Germinal center (tissue), 1 donor: ENCODE measurements at places on chromosomes 12 and 14.
A peak's percentile ranks its signal among the peaks of the same experiment; 100 is the strongest.

DNA sequence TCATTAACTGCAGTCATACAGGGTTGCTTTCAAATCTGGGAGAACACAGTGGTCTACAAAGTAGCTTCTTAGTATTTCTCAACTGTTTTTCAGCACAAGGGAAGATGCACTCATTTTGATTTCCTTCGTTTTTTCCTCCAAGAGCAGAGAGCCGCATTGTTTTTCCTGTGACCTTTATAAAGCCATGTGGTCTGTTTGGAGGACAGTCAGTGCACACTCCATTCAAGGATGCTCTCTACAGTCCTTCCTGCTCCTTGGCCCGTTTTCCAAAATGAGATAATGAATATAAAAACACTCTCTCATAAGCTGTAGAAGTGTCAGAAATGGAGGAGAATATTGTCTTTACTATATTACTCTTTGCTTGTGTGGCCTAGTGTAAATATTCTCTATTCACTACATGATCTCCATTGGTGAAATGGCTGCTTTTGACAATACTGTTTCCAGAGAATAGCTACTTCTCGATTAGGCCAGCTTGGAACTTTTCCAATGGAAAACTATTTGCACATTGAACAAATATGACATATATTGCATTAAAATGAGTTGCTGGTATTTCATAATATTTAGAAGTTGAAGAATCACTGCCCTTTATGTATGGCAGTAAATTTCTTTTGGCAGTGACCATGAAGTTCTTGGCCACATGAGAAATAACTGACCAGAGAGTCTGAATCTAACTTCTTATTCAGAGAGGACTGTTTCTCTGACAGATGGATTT, 393.1 kb upstream of the RGS6 start:
- DNase-seq: no peak

- no peak for DNase-seq
These were observed 2.5 kb downstream of the TMEM253 start for GRCh38 chr14:21103411-21103709.

GRCh38 chr12:78712834-78713481, 151.6 kb upstream of the SYT1 start:
- DNase-seq: no peak

DNA sequence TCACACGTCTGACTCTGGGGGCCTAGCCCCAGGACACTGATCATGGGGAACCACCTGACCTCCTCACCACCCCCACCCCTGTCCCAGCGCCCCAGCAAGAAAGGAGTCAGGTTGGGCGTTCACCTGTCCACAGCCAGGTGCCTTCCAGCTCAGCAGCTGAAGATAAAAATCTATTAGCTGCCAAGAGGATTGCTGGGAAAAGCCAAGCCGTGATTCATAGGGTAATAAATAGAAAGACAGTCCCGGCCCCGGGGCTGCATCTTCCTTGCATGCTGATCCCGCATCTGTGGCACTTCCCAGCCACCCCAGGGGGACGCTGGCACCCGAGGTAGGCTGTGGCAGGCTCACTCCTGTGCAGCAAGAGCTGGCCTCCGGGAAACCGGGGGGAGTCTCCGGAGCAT, 70.2 kb upstream of the NCOR2 start:
- no peak for DNase-seq

- no peak for DNase-seq
These were observed 53.8 kb downstream of the PLEKHG3 start for GRCh38 chr14:64758025-64758521.

- no peak for DNase-seq
These were observed 51.0 kb downstream of the UNC79 start for GRCh38 chr14:93481758-93482157.

DNA sequence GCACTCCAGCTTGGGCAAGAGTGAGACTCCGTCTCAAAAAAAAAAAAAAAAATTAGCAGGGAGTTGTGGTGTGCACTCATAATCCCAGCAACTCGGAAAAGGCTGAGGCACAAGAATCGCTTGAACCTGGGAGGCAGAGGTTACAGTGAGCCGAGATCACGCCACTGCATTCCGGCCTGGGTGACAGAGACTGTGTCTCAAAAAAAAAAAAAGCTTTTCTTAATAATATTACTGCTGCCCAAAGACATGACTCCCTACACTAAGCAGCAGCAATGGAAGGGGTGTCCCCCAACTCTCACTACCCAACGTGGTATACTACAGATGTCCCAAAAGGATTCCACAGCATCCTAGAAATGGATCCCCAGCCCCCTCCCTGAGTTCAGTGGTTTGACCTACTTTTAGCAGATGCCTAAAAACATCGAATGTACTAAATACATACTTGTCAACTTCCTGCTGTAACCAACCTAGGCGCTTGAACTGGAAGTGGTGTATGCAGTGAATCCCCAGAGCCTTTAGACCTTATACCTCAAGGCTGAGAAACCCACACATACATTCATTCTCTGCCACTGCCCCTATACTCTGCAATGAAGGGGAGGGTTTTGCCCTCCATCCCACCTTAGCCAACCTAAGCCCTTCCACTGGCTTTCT, 8.5 kb upstream of the FKBP11 start:
- no peak for DNase-seq

DNA sequence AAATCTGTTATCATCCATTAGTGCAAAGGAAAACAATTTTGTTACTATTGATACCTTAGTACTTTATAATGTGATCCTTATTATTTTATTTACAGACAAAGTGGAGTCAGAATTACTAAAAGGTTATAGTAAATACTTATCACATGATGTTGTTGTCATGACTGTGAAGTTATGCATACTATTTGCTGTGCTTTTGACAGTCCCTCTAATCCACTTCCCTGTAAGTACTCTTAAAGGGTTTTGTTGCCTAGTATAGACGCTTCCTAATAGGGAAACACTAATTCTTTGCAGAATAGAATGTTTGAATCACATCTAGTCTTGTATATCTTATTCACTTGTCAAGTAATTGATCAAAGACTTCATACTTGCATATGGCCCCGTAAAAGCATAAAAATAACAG, 69.4 kb downstream of the SLC38A6 start:
- DNase-seq: no peak

DNA sequence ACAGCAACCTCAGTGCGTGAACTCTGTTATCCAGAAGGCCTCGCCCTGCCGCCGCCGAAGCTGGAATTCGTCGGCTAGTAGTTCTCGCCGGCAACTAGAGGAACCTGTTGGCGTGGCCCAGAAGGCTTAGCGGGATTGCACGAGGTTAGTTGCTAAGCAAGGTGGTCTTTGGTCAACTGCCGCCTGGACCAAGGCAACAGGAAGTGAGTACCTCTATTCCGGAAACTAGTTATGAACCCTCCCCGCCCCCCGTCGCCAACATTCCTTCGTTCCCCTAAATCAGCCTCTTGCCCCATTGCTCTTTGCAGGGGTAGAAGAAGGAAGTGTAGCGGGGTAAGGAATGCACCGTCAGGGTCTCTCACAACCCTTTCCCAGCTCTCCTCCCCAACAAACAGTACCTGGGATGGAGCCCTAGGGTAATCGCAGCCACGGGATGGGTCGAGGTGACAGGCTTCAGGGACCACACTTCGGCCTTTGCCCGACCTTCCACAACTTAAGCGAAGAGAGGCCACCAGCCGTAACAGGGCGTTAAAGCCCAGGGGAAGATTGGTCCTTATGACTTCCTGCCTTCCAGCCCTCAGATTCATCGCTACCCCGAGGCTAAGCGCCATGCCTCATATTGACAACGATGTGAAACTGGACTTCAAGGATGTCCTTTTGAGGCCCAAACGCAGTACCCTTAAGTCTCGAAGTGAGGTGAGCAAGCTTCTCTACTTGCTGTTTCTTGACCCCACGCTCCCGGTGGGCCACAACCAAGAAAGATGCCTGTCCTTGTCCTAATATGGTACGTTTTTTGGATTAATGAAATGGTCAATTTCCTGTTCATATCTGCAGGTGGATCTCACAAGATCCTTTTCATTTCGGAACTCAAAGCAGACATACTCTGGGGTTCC, at the start of gene GMPR2:
TSS of gene GMPR2 (plus strand) at position 285 of the 893 bp plus-strand sequence. CDS start at position 610, 325 bp downstream.
- peak; percentile 63 for DNase-seq

DNA sequence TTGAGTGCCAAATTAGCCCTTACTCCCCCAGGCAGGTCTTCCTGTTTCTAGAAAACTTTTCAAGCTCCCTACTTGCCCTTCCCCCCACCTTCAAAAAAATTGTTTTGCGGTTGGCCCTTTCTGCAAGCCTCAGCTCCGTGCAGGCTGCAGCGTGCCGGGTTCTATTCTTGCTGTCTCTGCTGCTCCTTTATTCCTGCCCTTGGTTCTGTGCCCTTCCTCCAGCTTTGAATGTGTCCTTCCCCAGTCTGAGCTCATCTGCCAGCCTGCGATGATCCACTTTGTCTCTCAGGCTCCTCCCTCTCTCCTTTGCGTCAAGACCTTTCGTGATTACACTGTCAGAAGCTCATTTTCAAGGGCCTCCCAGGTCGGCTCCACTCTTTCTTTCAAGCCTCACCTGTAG, 98.6 kb downstream of the IRF2BPL start:
- no peak for DNase-seq

DNA sequence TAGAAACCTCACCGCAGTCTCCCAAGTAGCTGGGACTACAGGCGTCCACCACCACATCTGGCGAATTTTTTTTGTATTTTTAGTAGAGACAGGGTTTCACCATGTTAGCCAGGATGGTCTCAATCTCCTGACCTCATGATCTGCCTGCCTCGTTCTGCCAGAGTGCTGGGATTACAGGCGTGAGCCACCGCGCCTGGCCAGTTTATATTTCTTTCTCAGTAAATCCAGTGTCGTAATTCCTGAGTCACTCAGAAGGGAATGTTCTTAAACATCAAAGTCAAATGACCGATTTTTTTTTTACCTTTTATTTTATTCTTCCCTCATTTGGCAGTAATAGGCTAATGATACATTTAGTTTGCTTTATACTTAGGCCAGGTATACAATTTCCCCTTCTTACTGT, 80.5 kb downstream of the FBXO33 start:
- DNase-seq: no peak

- DNase-seq: no peak
These were observed 9.4 kb downstream of the AHNAK2 start for GRCh38 chr14:104968541-104969401.

DNA sequence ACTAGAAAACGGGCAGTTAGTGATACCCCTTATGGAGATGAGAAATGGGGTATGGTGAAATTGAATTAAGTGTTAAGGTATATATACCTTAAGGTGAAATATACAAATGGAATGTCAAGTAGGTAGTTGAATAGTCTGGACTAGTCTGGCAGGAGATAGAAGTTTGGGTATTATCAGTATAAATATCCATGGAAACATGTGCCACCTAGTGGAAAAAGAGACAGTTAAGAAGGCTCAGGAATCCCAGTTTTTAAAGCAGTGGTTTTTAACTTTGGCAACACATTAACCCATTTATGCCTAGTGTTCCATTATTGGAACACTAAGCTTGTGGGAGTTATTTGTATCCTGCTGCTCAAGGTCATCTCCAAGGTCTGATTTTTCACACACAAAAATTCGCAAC, 38.6 kb upstream of the TPH2 start:
- no peak for DNase-seq

DNA sequence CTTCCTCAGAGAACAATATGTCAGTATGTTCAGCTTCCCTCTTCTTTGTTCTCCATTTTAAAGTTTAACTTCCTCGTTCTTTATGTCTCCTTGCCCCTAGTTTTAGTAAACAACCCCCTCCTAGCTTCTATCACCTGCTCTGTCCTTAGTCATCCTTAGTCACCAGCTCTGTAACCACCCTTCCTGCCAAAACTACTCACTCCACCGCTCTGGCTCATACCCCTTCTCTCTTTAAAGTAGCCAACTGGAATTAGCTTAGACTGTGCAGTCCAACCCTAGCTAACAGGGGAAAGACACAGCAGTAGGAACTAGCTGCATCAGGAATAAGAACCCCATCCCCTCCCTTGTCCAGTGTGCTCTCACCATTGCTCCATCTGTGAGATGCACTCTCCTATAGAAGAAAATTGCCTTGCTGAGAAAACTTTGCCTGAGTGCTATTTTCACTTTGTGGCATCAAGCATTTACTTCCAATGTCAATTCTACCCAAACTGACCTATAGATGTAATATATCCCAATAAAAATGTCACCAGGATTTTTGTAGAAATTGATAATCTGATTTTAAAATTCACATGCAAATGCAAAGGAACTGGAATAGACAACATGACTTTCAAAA, 603.2 kb downstream of the C12orf50 start:
- DNase-seq: no peak

DNA sequence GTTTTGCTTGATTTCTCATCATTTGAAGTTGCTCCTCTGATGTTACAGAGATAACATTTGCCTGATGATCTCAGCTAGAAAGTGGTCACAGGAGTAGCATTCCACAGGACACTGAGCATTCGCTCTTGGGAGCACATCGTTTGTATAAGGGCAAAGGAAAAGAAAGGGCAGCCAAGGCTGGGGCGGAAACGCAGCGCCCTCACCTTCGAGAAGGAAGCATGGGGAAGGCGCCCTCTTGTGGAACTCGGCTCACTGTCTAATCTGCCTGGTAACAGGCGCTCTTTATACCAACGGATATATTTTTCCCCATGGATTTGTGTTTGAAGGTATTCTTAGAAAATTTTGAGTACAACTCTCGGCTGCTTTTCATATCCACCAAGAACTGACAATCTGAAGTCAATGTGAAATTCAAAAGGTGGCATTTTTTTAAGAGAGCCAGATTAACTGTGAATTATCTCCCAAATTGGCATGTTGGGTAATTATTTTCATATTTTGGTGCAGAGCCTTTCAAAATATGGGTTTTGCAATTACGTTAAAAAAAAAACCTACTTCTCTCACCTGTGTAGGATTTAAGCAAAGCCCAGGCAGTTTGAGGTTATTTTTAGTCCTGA, 172.7 kb downstream of the CAND1 start:
- DNase-seq: peak; percentile 68

GRCh38 chr14:83988275-83988674, 1541.7 kb upstream of the FLRT2 start:
- no peak for DNase-seq

- no peak for DNase-seq
These were observed 90.1 kb upstream of the FOXG1 start for GRCh38 chr14:28676479-28676878.

DNA sequence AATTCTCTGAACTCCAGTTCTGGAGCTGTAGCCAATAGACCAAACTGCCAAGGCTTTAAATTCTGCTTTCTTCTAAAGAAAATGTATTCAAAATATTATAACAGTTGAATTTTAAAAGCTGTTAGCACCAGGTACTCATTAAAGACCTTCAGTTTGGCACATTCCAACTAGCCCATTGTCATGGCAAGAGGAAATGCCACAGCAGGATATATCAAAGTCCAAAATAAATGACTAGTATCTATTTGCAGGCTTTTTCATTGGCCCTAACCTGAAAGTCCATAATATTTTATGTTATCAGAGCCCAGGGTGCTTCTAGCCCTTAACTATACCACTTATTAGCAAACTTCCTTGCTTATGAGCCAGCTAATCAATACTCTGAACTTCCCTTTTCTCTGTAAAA, 3.1 kb upstream of the RIC8B start:
- no peak for DNase-seq
